ENCODE measurements at places on chromosomes 11 and 22. TPM values are rescaled to one million over a fixed set of nuclear protein-coding genes. Genes with fewer than 3 reads are reported as not detected.
A peak's percentile ranks its signal among the peaks of the same experiment; 100 is the strongest.

GRCh38 chr11:76782531-76783293, 444 bp upstream of the TSKU start:
- peaks cover 19% of the 10 kb centered on the region for H3K4me1 ChIP-seq
- no peaks in the 10 kb centered on the region for H3K27me3 ChIP-seq

DNA sequence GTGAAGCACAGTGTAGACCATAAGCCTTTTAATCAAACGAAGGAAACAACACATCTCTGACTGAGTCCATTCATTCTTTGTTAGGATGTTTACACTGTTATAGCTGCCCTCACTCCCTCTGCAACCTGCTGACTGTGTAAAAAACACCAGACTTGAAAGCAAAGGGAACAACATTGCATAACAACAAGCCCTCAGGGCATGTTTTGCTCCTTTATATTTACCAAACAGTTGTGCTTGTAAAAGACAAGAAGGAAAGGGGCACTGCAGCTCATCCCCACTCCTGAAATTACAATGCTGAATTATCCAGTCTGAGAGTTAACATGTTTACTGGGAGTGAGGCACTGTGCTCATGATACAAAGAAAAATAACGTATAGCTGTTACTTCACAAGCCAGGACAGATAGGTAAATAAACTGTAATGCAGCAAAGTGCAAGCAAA, 46.4 kb downstream of the RAB30 start:
- no peak for DNase-seq
- H3K36me3 ChIP-seq: no peaks in the 10 kb centered on the region
- H3K4me3 ChIP-seq: no peak overlapping the region
- no peak overlapping the region for H3K27ac ChIP-seq
- no peaks in the 10 kb centered on the region for H3K27me3 ChIP-seq
- H3K4me1 ChIP-seq: peaks cover 53% of the 10 kb centered on the region

DNA sequence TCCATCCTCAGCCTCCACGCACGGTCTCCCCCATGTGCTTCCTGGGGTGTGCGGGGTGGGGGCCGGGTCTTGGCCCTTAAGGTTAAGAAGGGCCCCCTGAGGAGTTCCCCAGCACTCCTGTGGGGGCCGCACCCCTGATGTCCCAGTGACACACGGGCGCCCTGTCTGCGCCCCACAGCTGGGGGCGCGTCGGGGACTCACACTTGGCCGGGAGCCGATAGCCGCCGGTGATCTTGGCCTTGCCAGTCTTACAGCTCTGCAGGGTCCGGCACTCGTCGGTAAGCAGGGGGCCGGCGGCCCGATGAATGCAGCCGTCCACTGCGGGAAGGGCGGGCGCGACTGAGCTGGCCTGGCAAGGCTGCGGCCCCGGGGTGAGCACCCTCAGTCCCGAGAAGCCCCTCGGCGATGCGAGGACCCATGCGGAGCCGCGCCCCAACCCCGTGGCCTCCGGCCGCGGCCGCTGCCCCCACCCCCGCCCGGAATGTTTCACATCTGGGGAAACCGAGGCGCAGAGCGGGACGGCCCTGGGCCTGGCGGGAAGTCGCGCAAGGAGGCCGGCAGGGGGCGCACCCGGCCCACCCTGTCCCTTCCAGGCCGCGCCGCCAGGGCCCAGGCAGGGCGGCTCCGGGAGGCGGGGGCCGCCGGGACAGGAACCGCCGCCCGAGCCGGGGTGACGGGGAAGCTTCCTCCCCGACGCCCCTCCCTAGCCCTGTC, 13.9 kb downstream of the OTUB1 start:
- peaks cover 34% of the 10 kb centered on the region for H3K36me3 ChIP-seq
- H3K4me3 ChIP-seq: peak overlapping the region; percentile 48
- no peak overlapping the region for H3K27ac ChIP-seq

DNA sequence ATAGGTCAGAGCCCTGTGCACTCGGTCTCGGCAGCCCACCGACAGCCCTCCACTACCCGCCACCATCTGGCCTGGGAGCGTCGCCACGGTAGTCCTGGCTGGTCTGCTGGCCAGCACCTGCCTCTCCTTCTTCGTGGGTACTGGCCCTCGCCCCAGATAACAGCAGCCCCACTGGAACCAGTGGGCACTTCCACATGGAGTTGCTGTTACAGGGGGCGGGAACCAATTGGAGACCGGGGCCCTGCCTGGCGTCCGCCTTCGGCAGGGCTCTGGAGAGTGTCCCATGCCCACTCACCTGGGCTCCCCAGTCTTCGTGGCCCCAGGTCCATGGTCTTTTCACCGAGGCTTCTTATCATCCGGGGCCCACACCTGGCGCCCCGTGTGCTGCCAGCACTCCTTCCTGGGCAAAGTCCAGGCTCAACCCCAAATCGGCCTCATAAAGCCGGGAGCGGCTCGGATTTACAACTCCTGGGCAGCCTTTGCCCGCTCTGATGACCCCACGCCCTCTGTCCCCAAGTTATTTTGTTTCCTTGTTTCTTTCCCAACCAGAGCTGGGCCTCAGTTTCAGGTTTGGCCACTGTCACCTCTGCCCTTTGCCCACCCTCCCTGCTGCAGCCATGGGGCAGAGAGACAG, 12.9 kb upstream of the EHD1 start:
- H3K4me3 ChIP-seq: no peak overlapping the region
- H3K36me3 ChIP-seq: peaks cover 19% of the 10 kb centered on the region
- no peak for DNase-seq
- no peak overlapping the region for H3K27ac ChIP-seq
- peaks cover 37% of the 10 kb centered on the region for H3K4me1 ChIP-seq
- no peaks in the 10 kb centered on the region for H3K27me3 ChIP-seq

DNA sequence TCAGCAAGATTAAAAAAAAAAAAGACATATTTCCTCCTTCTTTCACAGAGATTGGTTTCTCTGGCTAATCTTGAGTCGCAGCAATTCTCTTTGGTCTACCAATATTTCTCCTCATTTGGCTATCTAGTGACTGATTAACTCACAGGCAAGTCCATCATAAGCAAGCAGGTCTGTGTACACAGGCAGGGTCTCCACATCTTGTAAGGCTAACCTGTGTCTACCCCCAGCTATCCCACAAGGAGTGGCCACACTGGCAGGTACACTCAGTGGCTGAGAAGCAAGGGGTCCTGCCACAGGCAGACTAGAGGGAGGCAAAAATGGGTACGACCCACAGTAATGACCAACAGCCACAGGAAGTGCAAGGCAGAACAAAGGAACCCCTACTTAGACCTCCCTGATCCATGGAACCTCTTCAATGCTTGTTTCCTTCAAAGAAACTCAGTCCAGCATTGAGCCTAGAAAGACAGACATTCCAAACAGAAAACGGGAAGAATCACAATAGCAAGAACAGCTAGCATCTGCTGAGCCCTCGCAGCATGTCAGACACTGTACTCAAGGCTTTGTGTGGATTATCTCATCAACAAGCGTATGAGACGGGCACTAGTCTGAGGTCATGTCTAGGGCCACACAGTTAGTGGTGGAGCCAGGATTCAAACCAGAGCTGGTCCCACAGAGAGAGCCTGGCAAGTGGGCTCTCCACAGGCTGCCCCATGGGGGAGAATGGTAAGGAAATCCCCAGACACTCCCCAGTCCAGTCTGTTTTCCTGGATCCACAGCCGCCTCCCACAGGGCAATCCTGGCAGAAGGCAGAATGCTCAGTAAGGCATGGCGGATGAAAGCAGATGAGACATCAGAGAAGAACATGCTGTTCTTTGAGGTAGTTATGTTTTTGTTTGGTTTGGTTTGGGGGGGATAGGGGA, 34.3 kb downstream of the PLEKHA7 start:
- H3K4me3 ChIP-seq: no peak overlapping the region
- H3K27ac ChIP-seq: peak overlapping the region; percentile 26
- H3K27me3 ChIP-seq: no peaks in the 10 kb centered on the region
- no peaks in the 10 kb centered on the region for H3K4me1 ChIP-seq
- no peaks in the 10 kb centered on the region for H3K36me3 ChIP-seq
- no peak for DNase-seq

- H3K4me3 ChIP-seq: no peak overlapping the region
- H3K36me3 ChIP-seq: no peaks in the 10 kb centered on the region
- H3K27ac ChIP-seq: no peak overlapping the region
- H3K4me1 ChIP-seq: peaks cover 24% of the 10 kb centered on the region
Observed at GRCh38 chr22:46596819-46597218, 23.4 kb upstream of the GRAMD4 start.

DNA sequence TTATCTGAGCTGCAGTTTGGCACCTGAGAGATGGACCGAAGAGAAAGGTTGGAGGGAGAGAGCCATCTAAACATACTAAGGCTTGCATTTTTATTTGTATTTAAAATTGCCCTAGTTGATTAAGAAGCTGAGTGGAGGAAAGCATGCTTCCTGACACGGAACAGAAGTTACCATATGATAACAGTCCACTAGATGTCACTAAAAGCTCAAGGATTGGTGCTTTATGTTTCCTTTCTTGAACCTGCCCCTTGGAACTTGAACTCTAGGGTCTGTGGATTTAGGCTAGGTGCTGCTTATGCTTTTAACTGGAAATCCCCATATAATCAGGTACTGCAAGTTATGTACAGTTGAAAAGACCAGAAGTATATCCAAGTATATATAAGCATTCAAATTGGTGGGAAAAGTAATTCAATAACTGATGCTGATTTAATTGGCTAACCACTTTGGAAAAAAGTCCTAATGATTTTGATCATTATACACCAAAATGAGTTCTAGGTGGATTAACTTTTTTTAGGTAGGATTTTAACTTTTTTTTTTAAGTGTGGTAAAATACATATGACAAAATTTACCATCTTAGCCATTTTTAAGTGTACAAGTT, 9.5 kb downstream of the RBMXL2 start:
- no peaks in the 10 kb centered on the region for H3K36me3 ChIP-seq
- no peaks in the 10 kb centered on the region for H3K4me1 ChIP-seq
- no peak overlapping the region for H3K27ac ChIP-seq
- DNase-seq: no peak
- H3K27me3 ChIP-seq: peaks cover 23% of the 10 kb centered on the region

- no peaks in the 10 kb centered on the region for H3K27me3 ChIP-seq
- H3K27ac ChIP-seq: no peak overlapping the region
- H3K4me1 ChIP-seq: peaks cover 22% of the 10 kb centered on the region
- DNase-seq: no peak
Observed at GRCh38 chr11:126149759-126150625, 61.5 kb downstream of the RPUSD4 start.

DNA sequence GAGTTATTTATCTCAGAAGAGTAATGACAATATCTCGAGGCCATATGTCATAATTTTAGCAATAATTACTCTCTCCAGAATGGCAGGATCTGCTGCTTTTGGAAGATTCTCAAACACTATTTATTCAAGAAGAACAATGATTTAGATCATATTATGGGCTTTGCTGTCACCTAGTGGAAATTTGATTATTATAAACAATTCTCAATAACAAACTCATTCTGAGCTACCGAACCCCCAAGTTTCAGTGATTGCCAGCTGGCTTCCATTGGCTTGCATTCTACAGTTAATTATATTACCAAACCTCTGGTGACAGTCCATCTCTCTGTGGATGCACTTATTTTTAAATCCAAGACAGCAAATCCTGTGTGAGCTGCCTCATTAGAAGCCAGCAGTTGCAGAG, 27.9 kb upstream of the SLC36A4 start:
- no peak for DNase-seq
- no peak overlapping the region for H3K27ac ChIP-seq
- no peaks in the 10 kb centered on the region for H3K27me3 ChIP-seq
- no peaks in the 10 kb centered on the region for H3K4me1 ChIP-seq

Gene ZBED4
- 9.7 TPM for total RNA-seq

Gene TMEM41B
- 16.1 TPM for total RNA-seq

Gene MS4A15
- total RNA-seq: 0.40 TPM

Gene CD248
- 37.8 TPM for total RNA-seq

Gene NXPE4
- total RNA-seq: not detected

Gene LRRN4CL
- total RNA-seq: 29.9 TPM

Gene FREY1
- total RNA-seq: 3.7 TPM

Gene GAB4
- total RNA-seq: not detected

Measured in esophagus muscularis mucosa (tissue), 4 donors.